ENCODE measurements at places on chromosomes 6 and 20. TPM values are rescaled to one million over a fixed set of nuclear protein-coding genes. Genes with fewer than 3 reads are reported as not detected.

Gene C4A
- 0.96 TPM for total RNA-seq

Gene THBS2
- 90.8 TPM for total RNA-seq

Gene EPHA7
- not detected for total RNA-seq

Gene AHCY
- total RNA-seq: 137 TPM

Gene ZNF337
- total RNA-seq: 12.3 TPM

Gene ARG1
- total RNA-seq: not detected

Gene PEX7
- 17.1 TPM for total RNA-seq

Gene CD93
- total RNA-seq: under 0.01 TPM

All from RPMI7951 (cell line).